ENCODE measurements at places on chromosomes 13 and 19.

GRCh38 chr13:73228546-73228945, 169.7 kb downstream of the KLF5 start:
- no peak for DNase-seq

GRCh38 chr13:50998326-50998725, 88.7 kb downstream of the RNASEH2B start:
- no peak for DNase-seq

- peak; percentile 11 for DNase-seq
These were observed 30.3 kb downstream of the CRYL1 start for GRCh38 chr13:20495087-20496023.

DNA sequence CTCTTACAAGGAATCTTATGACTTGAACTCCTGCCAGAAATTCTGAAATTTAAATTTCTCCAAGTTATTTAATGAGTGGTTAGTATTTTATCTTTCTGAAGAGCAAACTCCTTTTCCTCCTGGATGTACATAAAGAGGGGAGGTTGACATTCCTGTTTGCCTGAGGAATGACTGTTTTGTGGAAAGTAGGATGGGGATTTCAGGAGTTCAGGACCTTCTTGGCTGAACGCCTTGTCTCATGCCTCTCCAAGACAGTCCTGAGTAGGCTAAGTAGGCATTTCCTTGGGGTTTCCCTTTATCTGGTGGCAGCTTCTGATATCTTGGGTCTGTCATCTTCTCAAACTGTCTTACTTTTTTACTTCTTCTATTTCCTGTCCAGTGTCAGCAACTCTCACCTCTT, 356.6 kb downstream of the TDRD3 start:
- DNase-seq = no peak

GRCh38 chr13:49436890-49437289, 7.0 kb downstream of the CAB39L start:
- DNase-seq = no peak

DNA sequence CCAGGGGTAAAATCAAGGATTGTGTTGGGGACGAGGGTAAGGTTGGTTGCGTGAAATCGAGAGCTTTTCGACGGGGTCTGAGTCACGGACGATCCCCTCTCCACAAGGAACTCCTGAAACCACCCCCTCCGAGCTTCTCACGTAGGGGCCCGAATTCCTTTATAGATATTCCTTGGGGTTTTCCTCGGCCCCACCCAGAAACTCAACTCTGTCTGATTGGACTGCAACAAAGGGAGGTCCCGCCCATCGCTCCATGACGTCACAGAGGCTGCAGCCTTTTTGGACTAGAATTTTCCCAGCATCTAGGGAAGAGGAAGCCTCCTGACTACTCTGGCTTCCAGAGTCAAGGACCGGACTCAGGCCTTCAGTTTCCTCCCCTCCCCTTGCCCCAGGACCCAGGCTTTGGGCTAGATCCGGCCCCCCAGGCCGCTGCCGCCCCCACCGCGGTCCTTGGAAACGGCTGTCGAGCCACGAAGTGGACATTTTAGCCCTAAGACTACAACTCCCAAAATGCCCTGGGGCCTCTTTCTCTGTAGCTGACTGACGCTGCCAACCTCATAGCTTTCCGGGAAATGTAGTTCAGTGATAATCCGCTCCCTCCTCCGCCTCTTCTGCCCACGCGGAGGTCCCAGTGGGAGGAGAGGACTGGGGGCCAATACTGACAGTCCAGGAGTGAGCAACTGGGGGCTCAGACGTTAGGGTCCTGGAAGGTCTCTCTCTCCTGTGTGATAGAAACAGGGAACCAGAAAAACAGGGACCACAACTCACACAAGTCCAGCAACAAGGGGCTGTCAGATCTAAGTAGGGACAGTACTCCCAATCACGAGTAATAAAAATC, at the start of gene IZUMO1:
TSS of gene IZUMO1 (minus strand) at position 172 of the 838 bp plus-strand sequence. CDS start 1,050 bp downstream, outside the sequence.
- no peak for DNase-seq

GRCh38 chr13:114286808-114287207, 5.4 kb downstream of the UPF3A start:
- DNase-seq = no peak

DNA sequence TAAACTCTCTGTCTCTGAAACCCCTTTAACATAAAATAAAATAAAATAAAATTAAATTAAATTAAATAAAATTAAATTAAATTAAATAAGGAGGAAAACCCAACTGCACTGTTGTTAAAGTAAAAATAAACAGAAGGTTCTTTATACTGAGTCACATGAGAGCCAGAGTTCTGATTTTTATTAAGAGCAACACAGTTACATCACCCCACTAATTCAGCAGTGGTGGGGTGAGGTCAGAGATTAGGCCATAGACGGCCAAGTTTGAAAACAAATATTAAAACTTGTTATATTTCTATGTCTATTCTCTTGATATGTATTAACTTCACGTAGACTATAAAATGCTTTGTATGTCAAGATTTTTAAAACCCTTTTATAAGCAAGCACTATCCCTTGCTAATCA, 59.5 kb downstream of the MYCBP2 start:
- DNase-seq = no peak

- DNase-seq = peak; percentile 40
These were observed 3.5 kb downstream of the COPE start for GRCh38 chr19:18915639-18916038.

DNA sequence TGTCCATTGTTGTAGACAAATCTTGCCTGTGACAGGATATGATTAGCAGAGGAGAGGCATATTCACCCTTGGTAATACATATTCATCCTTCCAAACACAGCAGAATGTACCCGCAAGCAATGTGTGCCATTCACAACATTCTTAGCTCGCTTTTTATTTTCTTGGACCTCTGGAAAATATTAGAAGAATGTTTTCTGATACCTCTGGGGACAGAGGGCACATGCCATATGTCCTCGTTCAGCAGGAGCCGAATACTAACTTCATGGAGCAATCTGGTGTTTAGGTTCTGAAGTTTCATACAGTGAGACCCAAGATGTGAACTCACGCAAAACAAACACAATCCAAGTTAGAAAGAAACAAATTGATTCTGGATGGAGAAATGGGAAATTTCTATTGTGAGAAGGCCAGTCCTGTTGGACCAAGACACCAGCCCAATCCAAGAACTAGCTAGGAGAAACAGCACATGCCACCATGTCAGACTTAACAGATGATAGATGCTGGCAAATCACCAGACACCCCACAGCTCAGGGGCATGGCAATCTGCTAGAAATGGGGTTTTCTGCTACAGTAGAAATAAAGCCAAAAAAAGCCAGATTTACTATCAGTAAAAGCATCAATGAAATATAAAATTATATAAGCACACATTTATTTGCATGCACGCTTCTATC, 297.4 kb downstream of the DCLK1 start:
- no peak for DNase-seq

- no peak for DNase-seq
These were observed 344.5 kb upstream of the TMTC4 start for GRCh38 chr13:101019126-101019525.

GRCh38 chr13:94170145-94170571, 309.3 kb downstream of the DCT start:
- no peak for DNase-seq

GRCh38 chr13:78601874-78602560, 1.3 kb downstream of the POU4F1 start:
- DNase-seq = no peak

- no peak for DNase-seq
These were observed 113.7 kb downstream of the OLFM4 start for GRCh38 chr13:53142306-53142705.

DNA sequence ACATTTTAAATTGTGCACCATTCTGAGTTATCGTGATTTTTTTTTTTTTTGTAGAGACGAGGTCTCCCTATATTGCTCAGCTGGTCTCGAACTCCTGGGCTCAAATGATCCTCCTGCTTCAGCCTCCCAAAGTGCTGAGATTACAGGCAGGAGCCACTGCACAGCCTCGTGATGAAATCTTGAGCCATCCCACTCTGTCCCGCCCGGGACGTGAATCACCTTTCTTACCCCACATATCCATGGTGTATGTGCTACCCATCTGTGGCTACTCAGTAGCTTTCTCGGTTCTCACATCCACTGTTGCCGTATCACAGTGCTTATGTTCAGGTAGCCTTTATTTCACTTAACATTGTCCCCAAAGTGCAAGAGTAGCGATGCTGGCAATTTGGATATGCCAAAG, 26.5 kb downstream of the PAK4 start:
- DNase-seq = no peak

DNA sequence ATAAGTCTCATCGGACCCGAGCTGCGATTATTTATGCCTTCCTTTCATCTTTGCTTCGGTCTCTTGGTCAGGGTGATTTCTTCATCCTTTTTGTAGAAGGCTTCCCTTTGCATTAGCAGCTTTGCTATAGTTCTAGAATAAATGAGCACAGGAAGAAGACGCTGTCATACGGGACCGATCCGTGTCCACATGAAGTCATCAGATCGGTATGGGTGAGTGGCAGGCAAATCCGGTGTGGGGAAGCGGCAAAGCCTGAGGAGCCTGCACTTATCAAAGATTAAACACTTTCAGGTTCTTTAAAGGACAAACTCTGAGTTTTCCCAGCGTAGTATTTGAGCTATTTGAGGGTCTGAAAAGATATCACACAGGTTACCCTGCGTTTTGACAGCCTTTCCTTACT, 119.3 kb downstream of the IRS2 start:
- no peak for DNase-seq

GRCh38 chr13:102680133-102680717, 14.6 kb downstream of the METTL21C start:
- DNase-seq = no peak

- DNase-seq = no peak
These were observed 403.8 kb upstream of the PRR20A start for GRCh38 chr13:56736966-56737365.

DNA sequence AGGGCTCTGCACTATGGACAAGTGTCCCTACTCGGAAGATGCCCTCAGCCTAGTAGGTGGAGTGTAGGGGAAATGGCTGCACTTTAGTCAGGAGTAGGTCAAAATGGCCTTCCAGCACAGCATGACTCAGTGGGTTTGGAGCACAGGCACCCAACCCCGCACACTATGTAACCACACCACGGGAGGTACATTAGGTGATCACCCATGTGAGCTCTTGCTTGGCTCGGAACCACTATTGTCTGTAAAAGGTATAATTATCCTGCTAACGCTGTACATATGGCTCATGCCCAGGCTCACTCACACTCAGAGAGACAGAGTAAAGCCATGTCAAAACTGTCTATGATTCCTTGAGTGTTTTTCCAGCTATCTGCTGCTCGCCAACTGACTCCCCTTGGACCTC, 156.9 kb upstream of the DACH1 start:
- no peak for DNase-seq

- no peak for DNase-seq
These were observed 5.5 kb downstream of the BRSK1 start for GRCh38 chr19:55289117-55289796.

- DNase-seq = no peak
These were observed 7.5 kb downstream of the ARL11 start for GRCh38 chr13:49635599-49636433.

GRCh38 chr13:110347535-110348308, 40.6 kb downstream of the COL4A2 start:
- no peak for DNase-seq

GRCh38 chr13:87680298-87680697, 9.1 kb downstream of the SLITRK5 start:
- peak; percentile 79 for DNase-seq

- DNase-seq = peak; percentile 88
These were observed 120.7 kb upstream of the VSTM2B start for GRCh38 chr19:29404951-29405727.

DNA sequence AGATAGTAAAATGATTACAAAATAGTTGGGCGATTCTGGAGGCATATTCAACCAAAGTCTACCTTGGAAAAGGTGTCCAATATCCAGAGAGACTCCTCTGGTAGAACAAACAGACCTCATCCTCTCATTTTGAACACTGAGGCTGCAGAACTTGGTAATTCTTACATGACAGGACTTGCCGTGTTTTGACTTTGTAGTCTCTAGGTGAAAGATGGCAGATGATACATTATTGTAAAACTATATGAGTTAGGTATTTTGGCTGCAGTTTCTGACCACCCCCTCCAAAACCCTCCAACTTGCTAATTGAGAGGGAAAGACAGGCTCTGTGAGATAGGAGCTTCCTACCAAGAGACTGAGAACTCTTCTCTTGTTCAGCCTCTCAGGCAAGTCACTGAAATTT, 22.6 kb downstream of the SAE1 start:
- no peak for DNase-seq

DNA sequence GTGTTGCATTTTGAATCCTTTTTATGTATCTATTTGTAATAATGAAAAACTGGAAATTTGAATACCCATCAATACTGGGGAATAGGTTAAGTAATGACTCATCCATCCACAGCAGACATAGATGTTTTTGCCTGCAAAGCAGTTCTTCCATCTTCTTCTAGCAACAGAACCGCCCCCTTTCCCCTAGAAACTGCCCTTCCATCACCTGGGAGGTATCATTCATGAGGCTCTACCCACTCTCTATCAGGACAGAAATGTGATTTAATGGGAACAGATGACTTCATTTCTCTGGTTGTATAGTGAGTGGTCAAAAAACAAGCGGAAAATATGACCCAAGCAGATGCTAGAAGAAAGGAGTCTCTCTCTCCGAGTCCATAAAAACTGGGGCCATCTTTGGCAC, 532.8 kb downstream of the UQCRFS1 start:
- no peak for DNase-seq

DNA sequence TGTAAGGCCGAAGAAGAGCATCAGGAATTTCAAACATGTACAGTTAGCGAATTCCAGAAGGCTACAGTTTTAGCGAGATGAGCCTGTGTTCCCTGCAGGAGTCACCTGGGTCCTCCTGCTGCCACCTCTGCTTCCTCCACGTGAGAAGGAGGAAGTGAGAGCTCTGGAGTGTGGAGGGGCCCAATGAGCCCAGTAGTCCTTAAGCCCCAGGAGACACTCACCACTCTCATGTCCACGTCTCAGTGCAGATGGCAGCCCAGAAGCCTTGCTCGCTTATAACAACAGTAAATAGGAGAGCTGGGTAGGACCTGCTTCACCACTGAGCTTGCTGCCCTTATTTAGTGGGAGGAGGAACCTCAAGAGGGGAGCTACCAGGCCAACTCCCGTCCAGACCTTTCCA, 44.3 kb downstream of the SERP2 start:
- DNase-seq = no peak

- DNase-seq = no peak
These were observed 340.0 kb downstream of the SPRY2 start for GRCh38 chr13:80000684-80001509.

GRCh38 chr13:51435002-51435578, 17.7 kb downstream of the INTS6 start:
- DNase-seq = no peak

- DNase-seq = no peak
These were observed 55.7 kb downstream of the GGACT start for GRCh38 chr13:100532836-100533435.

GRCh38 chr13:113405481-113406300, 41.8 kb upstream of the GRTP1 start:
- peak; percentile 76 for DNase-seq
